ENCODE measurements at places on chromosomes 5 and 9.

GRCh38 chr5:8826508-8826907, 719.4 kb downstream of the SEMA5A start:
- DNase-seq = no peak

DNA sequence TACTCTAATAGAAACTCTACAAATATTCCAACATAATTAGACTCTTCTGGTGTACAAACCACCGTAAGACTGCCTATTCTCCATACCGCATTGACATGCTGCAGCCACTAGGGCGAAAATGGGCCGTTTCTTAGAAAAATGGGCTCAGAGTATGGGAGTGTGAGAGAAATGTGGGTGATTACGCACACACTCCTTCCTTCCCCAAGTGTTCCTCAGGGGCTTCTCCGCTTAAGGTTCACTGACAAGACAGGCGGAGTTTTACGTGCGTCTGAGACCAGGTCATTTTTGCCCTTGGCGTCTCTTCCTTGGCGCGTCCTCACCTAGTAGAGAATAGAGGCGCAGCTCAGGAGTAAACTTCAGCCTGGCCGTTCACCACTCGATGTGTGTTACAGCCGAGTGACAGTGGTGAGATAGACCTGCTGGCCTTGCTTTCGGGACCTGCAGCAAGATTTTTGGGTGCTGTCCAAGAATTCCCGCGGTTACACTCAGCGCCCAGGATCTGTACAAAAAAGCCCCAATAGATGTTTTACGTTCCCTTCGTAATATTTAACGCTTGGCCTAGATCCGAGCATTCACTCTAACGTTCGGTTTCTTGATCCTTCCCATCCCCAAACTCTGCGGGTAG, 1.8 kb upstream of the NTRK2 start:
- no peak for DNase-seq

- DNase-seq = no peak
Observed at GRCh38 chr9:97313746-97314145, 6.3 kb downstream of the CCDC180 start.

GRCh38 chr5:96637196-96637595, 25.0 kb upstream of the CAST start:
- DNase-seq = no peak

DNA sequence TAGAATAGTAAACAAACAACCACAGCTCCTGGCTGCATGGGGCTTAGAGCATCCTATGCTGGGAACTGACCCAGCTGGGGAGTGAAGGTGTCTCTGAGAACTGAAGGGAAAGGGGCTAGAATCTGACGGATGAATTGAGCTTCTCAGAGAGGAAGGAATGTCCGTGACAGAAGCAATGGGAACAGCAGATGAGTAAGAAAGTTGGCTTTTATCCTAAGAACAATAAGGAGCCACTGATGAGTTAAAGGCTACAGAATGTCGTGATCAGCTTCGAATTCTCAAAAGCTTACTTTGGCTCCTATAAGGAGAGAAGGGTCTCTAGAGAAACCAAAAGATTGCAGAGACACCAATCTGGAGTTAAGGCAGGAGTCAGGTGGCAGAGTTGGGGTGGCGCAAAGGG, 52.6 kb downstream of the EBF1 start:
- no peak for DNase-seq

DNA sequence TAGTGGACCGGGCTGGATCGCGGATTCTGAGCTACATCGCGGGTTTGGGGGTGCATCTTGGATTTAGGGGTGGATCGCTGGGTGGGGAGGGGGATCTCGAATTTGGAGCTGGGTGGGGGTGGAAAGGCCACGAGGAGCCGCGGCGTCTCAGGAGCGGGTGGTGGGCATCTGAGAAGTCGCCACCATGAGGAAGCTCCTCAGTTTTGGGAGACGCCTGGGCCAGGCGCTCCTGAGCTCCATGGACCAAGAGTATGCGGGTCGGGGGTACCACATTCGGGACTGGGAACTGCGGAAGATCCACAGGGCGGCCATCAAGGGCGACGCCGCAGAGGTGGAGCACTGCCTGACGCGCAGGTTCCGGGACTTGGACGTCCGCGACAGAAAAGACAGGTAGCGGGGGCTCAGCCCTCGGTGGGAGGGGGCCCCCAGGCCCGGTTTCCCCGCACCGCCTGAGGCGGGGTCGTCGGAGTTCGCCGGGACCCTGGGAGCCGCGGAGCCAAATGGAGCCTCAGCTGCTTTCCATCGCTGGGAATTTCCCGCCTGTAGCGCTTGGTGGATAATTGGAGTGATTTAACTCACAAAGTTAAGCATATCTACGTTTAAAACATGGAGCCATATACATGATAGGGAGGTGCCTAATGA, 376 bp downstream of the ANKRD18B start:
- peak; percentile 63 for DNase-seq

DNA sequence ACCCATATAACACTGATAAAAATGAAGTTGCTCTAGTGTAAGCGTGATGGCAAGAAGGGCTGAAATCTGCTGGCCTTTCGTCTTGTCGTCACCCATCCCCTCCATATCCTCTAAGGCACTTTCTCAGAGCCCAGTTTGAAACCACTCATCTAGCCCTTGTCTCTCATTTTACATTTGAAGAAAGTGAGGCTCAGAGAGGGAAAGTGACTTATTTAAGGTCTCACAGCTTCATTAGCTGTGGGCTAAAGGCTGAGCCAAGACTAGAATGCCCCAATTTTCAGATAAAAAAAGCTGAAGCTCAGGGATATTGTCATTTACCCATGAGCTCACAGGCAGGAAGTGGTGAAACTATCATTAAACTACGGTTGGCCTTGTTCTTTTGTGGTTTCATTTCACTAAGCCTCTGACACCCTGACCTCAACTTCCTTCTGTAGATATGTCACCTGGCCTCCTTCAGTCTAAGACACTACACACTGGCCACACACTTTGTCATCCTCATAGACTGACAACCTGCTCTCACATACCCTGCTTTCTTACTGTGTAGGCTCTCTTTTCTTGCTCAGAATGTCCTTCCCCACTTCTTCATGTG, 176.7 kb upstream of the DMAC1 start:
- no peak for DNase-seq

DNA sequence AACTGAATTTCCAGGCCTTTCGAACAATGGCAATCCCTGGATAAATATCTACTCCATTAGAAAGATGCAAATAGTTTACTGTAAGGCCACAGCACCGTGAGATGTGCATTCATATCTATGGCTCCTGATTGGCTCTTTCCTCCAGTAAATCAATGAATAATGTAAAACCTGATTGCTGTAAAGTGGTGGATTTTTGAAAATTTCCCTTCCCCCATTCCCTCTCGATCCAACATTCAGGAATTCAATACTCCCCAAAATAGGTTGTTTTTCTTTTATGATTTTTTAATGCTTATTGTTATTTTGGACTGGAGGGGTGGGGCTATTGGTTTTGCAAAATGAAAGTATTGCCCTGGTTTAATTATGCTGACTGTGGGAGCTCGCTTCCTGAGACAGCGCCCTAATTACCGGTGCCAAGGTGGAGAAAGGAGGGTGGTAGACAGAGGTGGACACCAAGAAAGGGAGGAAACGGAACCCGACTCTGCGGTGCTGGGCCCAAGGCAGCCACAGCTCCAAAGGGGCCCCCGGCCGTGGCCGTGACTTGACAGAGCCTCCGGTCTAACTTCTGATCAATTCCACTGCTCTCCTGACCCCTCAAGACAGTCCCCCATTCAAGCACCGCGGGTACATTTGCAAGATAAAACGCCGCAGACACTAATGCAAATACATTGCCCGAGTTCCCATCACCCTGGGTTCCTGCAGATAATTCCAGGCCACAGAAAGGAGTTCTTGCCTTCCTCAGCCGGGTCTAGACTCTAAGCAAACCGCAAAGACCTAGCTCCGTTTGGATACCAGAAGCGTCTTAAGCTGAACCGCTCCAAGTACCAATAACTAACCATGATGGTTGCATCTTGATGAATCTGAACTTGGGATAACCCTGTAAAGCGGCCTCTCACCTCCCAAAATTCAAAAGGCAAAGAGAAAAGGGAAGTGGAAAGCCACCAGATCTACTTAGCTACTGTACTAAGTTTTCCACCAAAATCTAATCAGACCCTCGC, 211.2 kb downstream of the MEF2C start:
- DNase-seq = no peak

DNA sequence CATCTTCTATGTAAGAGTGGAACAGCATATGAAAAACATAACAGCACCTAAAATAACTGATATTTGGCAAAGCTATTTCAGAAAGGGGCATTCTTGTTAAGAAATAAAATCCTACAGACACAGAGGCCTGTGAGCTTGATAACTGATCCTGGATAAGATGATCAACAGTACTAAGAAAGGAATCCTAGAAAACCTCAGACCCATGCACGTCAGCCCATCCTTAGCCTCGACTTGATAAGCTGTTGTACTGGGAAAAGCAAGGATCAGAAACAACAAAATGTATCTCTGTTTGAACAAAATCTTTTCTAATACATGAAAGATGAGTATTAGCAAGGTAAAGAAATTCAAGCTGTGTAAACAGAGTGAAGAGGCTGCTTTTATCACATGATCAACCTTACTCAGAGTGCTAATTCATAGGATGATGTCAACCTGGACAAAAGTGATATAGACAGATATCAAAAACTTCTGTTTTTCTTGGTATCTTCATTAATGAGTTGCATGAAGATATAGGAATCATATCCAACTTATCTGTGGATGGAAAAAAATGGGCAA, 15.2 kb downstream of the LIFR start:
- DNase-seq = no peak

- no peak for DNase-seq
Observed at GRCh38 chr5:80193401-80193800, 62.4 kb downstream of the SERINC5 start.

DNA sequence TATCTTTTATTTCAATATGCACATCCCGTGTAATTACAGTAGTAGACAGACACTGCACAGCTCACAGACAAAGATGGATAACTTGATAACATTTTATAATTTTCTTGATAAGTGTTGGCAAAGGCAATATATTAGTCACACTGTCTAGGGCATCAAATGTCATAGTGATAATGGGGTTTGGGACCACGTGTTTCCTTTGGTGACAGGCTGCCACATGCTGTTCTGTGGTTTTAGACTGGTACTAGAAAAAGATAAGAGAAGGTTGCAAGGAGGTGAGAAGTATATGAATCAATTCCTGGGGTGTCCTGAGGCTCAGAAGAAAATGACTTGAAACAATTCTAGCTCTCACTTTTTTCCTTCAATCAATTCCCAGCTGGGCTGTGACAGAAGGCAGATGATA, 258.8 kb upstream of the CHD1 start:
- no peak for DNase-seq

DNA sequence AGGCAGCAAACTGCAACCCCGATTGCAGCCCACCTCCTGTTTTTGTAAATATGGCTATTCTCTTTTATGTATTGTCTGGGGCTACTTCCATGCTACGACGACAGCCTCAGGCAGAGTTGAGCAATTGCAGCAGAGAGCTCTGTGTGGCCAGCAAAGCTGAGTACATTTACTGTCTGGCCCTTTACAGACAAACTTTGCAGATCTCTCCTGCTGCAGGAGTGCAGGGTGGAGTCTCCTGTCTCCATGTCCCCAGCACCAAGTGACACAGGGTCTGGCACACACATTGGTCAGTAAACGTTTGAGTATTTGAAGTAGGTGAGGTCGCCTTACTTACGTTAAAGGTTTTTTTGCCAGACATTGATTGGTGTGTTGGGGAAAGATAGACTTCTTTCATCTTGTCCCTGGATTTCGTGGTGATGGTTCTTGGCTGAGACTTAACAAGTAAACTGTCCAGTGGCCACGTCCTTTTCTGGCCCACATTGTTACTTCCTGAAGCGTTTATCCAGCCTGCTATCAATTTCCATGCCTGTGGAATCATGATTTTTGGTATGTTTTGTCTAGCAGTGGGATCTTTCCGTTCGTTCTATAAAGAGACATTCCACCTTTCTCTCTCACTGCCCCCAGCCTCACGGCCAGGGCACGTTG, 27.2 kb downstream of the PRRC2B start:
- DNase-seq = no peak

DNA sequence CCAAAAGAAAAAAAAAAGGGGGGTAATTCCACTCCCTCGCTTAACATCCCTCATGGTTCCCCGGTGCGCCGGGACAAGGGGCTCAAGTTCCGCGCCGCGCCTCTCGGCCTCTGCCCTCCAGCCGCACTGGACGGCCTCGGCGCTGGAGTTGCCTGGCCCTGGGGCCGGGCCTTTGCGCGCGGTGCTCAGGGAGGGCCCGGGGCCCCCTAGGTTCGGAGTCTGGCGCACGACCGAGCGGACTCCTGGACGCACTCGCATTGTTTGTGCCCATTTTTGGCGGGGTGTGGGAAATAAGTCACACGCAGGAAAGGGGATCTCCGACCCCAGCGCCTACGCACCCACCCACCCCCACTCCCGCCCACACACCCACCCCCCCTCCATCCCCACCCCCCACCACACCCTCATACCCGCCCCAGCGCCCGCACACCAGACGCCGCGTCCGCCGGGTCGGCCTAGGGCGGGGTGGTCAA, 381 bp downstream of the MED22 start:
- peak; percentile 70 for DNase-seq

GRCh38 chr9:73152543-73152844, 829 bp downstream of the ANXA1 start:
- DNase-seq = no peak

DNA sequence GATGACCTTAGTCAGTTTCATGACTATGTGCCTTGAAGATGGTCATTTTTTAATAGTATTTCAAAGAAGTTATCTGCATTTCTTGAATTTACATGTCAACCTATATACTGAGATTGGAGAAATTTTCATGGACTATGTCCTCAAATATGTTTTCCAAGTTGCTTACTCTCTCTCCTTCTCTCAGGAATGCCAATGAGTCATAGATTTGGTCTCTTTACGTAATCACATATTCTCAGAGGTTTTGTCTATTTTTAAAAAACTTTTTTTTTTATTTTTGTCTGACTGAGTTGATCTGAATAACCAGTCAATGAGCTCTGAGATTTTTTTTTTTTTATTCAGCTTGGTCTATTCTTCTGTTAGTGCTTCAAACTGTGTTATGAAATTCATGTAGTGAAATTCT, 374.7 kb upstream of the GRIN3A start:
- DNase-seq = no peak

DNA sequence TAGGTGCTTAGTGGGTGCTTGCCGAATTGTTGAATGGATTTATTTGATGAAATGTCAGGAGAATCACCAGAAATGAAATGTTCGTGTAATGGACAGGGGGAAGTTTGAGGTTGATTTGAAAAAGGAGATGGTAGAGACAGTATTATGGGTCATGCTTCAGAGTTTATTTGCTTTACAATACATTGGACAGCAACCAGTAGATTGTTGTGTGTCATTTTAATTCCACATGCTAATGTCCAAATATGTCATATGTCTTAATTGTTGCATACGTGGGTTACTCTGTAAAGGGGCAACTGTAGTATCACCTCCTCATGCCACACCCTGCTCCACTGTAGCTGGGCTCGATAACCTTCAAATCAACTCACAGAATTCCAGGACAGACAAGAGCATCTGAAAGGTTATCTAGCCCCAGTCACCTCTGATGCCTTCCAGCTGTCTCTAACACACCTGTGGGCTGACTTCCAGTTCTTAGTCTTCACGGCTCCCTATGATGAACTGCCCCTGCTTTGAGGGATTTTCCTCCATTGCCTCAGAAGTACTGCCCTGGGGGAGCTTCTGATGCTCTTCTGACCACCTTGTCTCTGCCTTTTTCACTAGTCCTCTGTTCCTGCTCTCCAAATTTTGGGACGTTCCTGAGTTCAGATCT, 1.7 kb downstream of the PDCD1LG2 start:
- no peak for DNase-seq
